ENCODE measurements at places on chromosomes 11 and 22. TPM values are rescaled to one million over a fixed set of nuclear protein-coding genes. Genes with fewer than 3 reads are reported as not detected.

DNA sequence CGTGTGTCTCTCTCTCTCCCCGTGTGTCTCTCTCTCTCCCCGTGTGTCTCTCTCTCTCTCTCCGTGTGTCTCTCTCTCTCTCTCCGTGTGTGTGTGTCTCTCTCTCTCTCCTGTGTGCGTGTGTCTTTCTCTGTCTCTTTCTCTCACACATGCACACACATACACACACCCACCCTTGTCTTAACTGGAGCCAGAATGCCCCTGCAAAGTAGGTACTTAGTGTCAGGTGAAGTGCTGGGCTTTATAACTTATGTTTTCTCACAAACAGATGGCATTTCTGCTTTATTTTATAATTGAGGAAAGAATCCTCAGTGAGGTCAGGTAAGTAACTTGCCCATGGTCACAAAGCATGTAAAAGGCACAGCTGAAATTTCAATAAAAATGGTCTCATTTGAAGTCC lies 106.0 kb downstream of the CSNK2A3 start:
- DNase-seq = no peak

DNA sequence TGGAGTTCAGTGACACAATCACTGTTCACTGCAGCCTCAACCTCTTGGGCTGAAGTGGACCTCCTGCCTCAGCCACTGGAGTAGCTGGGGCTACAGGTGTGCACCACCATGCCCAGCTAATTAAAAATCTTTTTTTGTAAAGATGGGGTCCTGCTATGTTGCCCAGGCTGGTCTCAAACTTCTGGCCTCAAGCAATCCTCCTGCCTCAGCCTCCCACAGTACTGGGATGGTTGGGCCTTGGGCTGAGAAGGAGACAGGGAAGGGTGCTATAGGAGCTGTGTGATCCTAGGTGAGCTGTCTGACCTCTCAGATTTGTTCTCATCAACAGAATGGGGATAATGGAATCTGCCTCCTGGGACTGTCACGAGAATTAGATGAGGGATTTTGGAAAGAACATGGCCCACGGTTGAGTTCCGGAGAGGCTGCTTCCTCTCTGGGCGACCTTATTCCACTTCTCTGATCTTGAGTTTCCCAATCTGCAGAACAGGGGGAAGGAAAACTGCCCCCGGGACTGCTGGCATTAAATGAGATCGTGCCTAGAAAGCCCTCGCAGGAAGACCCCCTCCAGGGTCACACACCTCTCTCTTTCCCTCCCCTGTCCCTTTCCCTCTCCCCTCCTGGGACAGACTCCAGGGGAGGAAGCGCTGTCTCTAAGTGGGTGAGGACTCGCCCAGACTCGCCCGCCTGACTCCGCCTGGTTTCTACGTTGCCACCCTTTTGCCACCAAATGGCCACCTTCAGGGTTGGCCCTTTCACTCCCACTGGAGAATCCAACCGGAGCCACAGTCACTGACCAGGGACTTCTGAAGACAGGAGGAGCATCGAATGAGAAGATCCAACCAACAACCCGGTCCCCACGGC lies 50.1 kb downstream of the MCM5 start:
- DNase-seq = peak; percentile 31

DNA sequence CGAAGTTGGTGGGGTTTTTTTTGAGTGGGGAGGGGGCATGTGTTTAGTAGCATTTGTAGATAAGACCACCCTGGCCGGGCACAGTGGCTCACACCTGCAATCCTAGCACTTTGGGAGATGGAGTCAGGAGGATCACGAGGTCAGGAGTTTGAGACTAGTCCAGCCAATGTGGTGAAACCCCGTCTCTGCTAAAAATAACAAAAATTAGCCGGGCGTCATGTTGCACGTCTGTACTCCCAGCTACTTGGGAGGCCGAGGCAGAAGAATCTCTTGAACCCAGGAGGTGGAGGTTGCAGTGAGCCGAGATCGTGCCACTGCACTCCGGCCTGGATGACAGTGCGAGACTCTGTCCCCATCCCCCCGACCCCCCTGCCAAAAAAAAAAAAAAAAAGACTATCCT lies 34.6 kb downstream of the CECR2 start:
- DNase-seq = no peak

DNA sequence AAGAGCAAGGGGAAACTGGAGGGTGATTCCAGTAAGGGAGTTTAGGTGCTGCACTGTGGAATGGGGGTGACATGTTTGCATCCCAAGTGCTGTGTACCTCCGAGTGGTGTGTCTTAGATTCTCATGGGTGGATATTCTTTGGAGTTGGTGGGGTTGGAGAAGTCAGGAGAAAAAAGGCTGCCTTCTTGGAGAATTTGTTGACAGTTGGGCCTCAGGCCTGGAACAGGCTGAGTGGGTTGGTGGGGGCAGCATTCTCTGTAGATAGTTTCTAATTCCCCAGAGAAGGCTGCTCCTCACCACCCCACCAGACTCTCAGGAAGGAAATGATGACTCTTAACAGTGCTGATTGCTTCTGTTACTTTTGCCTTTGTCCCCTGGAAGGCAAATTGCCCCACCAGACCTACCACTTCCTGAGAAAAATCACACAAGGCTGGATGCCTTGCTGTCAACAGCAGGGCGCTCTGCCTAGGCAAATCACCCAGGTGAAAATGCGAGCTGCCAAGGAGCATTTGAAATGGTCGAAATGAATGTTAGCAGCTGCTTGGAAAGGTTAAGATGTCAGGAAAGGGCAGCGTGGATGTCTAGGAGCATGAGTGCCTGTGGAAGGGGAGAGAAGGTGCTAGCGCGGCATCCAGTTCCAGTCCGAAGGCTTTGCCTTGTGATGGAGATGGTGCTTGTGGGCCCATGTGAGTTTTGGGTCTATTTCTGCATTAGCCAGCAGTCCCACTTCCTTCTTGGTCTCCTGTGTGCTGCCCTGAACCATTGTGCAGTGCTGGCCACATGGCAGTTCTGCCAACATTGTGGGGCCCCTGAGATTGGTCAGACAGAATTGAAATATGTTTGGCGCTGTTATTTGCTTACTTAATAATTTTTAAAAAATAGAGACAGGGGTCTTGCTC lies 29.7 kb upstream of the SORL1-AS1 start:
- peak; percentile 59 for DNase-seq

DNA sequence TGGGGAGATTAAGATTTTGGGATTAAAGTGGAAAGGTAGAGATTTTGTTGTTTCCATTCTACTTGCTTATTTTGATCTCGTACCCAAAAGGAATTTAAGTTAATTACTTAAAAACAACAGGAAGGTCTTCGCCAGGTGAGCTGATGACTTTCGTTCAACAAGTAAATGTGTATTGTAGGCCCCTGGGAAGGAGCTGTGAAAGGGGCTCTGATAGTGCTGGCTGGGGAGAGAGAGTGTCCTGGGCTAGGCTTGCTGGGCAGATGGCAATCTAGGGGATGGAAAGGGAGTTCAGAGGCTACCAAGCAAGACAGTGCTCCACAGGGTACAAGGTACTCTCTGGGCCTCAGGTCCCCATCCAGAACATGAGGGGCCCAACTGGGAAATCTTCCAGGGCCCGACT lies 189.4 kb downstream of the CEP164 start:
- no peak for DNase-seq

DNA sequence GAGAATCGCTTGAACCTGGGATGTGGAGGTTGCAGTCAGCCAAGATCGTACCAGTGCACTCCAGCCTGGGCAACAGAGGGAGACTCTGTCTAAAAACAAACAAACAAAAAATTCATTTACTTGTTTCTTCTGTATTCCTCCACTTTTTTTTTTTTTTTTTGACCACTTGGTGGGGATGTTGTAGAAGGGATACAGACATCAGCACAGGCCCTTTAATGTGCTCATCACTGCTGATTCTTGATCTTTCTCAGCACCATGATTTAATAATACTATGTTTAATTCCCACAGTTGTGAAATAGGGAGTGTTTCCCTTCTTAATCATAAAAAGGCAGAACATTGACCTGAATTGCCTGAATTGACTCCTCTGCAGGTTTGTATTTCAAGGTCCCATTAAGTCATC lies 4.5 kb downstream of the TTC9C start:
- DNase-seq = no peak

GRCh38 chr11:45468267-45468856 lies 182.2 kb upstream of the SYT13 start:
- DNase-seq = peak; percentile 27

GRCh38 chr11:103907548-103908455 lies 128.6 kb upstream of the DDI1 start:
- DNase-seq = no peak

DNA sequence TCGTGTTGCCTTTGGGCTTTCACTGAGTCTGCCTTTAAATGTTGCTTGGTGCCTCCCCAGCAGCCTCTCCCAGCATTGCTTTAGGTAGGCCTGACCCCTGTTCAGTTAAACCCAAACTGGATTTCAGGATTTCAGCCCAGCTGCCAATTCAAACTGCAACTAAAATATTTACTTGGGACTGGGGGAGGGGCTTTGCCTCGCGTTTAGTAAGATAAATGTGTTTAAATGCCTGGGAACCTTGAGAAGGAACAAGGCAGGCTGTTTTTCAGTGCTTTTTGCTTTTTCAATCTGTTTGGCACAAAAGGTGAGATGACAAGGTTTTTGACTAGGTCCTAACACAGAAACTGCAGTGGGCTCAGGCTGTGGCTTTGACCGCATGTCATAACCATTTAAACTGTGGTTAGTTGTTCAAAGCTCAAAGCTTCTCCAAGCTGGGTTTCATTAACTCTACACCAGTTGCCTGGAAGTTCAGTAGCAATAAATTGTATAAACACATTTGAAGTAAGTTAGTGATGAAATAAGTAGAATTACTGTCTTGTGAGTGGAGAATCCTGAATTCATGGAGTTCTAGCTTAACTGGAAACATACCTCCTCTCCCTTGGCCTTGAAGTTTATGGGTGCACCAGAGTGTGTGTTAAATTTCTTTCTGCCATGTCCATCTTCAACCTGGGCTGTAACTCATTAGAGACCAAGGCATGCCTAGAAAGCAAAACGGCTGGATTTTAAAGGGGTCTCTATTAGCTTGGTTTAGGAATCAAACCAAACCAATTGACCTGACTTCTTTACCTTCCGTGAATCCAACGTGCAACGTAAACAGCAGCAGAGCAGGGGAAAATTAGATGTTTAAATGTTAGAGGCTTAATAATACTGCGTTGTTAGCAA lies 3.6 kb downstream of the PKNOX2 start:
- no peak for DNase-seq

GRCh38 chr11:469684-470560 lies 19.8 kb downstream of the PTDSS2 start:
- peak; percentile 68 for DNase-seq

GRCh38 chr11:114449845-114450244 lies 10.6 kb downstream of the REXO2 start:
- DNase-seq = no peak

DNA sequence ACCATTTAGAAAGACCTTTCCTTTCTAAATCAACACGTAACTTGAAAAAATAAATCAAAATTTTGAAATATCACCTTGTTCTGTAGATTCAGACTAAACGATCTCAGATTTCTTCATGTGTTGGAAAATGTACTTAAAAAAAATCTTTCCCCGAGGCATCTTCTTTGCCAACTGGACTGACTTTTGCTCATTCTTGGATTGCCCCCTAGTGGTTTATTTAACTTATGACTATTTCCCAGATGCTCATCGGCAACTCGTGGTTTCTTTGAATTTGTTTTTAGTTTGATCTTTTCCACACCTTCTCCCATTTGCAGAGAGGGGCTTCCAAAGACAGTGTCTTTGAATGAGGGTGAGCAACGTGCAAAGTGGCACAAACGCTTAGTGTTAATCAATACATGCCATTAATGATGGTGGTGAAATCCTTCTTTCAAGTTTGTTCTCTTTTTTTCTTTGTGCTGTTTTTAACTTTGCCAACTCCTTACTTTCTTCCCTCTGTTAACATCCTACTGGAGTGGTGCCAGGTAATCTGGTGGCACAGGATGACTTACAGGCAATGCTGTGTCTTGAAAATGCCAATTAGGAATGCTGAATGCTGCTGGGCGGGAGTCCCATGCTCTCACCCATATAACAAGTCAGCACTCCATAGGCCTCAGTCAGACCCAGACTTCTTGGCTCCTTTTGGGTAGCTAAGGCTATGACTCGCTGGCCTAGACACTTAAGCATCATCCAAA lies 18.3 kb downstream of the PRSS23 start:
- no peak for DNase-seq

- peak; percentile 25 for DNase-seq
Measured at GRCh38 chr11:70399681-70400112, 1.4 kb downstream of the CTTN start.

DNA sequence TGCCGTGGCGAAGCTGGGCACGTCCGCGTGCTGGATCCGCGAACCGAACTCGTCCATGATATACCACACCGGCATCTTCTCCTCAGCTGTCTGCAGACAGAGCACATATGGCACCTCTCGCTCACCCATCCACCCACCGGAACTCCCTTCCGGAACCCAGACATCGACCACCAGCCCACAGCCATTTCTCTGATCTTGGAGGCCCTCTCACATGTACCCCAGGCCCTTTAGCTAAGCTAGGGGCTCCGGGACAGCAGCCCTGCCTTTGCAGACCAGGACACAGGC lies 7.1 kb downstream of the TTLL12 start:
- DNase-seq = no peak

DNA sequence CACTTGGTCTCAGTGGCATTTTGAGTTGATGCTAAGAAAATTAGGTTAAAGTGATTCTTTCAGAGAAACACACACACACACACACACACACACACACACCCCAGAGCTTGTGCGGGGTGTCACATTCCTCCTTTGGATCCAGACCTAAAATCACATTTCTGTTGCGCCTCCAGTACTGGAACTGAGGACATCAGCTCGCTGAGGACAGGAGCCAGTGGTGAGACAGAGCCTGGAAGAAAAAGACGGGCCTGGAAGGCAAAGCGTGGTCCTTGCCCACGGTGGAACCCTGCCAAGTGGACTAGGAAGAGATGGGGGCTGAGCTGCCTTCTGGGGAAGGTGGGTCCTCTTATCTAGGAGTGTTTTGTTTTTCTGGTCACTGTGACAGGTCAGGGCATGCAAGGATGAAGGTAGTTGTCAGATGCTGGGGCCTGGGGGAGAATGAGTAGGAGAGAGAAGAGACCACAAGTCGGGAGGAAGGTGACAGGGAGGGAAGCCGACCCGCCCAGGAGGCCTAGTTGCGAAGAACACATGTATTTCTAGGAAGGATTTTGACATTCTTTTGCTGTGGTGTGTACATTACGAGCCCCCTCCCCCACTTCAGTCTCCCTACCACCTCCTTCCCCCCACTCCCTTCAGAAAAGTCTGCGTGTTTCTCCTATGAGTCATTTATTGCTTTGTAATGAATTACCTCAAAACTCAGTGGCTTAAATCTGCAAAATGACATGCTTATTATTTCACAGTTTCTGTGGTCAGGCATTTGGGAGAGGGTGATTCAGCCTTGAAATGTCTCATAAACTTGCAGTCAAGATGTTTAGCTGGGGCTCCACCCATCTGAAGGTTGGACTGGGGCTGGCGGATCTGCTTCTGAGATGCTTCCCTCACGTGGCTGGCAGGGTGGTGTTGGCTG lies 4.8 kb upstream of the ELFN2 start:
- no peak for DNase-seq

GRCh38 chr11:69326622-69327219 lies 32.8 kb downstream of the MYEOV start:
- DNase-seq = no peak

The ELF5 gene
- not detected for total RNA-seq

The LINC01488 gene
- not detected for total RNA-seq

The JAML gene
- total RNA-seq = 7.5 TPM

Data from Peyer's patch (tissue), 4 donors.